Progenitor cell of endocrine pancreas (in vitro differentiated cells): ENCODE measurements at places on chromosomes 4 and X.

GRCh38 chr4:99405433-99406115 lies 29.6 kb downstream of the ADH7 start:
- peak; percentile 59 for DNase-seq

DNA sequence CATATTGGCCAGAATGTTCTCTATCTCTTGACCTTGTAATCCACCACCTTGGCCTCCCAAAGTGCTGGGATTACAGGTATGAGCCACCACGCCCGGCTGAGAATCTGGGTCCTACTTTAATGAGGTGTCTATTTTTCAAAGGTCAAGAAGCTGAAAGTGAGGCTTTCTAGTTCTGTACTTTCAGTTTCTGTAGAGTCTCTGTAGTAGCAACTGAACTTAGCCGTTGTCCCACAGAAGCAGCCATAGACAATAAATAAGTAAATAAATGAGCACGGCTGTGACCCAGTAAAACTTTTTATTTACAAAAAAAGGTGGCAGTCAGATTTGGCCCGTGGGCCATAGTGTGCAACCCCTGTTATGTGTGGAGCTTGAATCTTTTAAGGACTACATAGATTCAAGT lies 92.0 kb downstream of the FNIP2 start:
- DNase-seq, result no peak

GRCh38 chr4:159141193-159141592 lies 38.3 kb downstream of the RAPGEF2 start:
- no peak for DNase-seq

GRCh38 chrX:136714626-136715599 lies 65.8 kb downstream of the ARHGEF6 start:
- no peak for DNase-seq

GRCh38 chr4:94523033-94523580 lies 71.4 kb downstream of the PDLIM5 start:
- no peak for DNase-seq
